ENCODE measurements at places on chromosomes 3 and 15.
A peak's percentile ranks its signal among the peaks of the same experiment; 100 is the strongest.

DNA sequence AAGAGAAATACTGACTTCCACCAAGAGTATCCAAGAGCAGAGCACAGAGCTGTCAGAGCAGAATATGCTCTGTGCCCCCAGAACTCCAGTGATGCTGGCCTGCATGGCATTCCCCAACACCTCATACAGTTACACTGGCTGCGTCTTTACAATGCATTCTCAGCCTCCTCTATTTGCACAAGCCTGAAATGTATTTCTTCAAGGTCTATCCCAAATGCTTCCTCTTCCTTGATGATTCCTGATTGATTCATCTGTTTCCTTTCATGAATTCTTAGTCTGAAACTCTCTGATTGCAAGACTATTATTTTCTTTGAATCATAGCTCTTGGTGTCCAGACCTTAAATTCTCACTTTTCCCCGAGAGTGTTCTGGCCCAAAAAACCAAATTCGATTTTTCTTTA lies 664.7 kb downstream of the MECOM start:
- DNase-seq = no peak

DNA sequence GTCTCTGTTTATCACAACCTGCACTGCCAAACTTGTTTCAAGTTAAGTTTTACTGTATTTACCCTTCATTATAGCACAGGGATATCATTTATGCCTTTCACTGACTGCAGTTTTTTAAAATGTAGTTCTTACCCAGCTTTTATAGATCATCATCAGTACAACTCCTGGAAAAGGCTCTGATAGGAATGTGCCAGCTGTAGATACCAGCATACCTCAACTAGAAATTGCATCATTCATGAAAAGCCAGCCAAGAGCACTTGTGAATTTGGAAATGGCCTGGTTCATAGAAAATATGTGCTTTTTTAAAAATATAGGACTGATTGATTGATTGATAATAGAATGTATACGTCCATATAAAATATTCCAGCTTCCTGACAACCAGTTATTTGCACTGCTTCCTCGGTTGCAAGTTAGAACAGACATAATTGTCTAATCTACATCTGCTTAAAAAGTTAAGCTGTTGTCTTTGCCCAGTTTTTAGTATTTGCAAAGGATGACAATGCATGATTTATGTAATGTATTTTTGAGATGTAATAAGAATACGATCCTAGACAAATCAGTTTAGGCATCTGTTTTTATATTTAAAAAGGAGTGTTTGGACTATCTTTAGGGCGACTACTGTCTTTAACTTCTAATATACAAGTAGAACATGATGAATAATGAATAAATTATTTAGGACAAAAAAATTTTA lies 58.5 kb downstream of the DCUN1D1 start:
- peak; percentile 2 for DNase-seq

GRCh38 chr3:143648708-143649107 lies 199.6 kb downstream of the SLC9A9 start:
- no peak for DNase-seq

GRCh38 chr3:150146991-150147761 lies 176.5 kb upstream of the PFN2 start:
- DNase-seq = peak; percentile 86

- DNase-seq = no peak
These were observed 68.5 kb downstream of the WWTR1 start for GRCh38 chr3:149589332-149589731.

DNA sequence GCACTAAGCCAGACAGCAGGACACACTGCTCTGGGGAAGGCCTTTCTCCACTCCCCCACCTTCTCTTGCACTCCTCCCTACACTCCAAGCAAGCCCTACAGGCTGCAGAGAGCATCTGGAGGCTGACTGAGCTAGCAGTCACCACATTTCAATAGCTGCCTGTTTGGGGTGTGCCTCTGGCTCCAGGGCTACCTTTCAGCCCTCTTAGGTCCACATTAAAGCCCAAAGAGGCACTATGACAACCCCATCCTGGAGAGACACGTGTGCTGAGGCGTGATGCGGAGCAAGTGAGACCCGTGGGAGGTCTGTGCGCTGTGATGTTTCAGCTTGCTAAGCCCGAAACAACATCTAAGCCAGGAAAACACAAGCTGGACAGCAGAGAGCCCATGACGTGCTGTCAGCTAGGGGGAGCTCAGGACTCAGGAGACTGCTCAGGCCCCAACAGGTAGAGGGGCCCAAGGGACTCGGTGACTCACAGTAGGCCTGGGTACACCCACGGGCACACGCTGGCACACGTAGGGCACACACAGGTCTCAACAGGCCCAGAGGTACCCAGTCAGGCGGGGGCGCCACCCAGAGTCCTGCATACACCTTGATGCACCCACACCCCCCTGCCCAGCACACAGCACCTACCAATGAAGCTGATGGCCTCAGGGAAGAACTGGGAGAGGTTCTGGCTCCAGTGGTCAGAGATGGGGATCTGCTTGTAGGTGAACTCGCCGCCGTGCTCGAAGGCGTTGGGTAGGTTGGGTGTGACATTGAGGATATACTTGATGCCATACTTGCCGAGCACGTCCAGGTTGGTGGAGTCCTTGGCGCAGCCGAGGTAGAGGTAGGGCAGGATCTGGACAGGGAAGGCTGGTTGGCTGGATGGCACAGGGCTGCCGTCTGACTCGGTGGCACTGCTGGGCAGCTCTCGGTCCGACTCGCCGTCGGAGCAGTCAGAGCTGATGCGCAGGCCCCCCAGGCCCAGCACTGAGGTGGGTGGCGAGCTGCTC lies 2.8 kb downstream of the DUSP7 start:
- no peak for DNase-seq

GRCh38 chr3:73060302-73060723 lies 1.1 kb upstream of the EBLN2 start:
- no peak for DNase-seq

DNA sequence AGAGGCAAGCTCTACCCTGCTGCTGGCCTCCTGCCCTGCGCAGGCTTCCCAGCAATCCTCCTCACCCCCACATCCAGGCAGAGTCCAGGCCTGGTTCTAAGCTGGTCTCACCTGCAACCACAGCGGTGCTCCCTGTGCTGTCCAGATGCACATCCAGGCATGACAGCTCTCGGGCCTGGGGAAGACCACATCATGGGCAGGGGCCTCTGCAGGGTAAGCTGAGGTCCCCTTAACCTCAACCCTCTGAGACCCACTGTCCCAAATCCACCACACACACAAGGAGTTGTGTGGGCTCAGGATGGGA lies 10.8 kb downstream of the PLA2G4D start:
- no peak for DNase-seq

DNA sequence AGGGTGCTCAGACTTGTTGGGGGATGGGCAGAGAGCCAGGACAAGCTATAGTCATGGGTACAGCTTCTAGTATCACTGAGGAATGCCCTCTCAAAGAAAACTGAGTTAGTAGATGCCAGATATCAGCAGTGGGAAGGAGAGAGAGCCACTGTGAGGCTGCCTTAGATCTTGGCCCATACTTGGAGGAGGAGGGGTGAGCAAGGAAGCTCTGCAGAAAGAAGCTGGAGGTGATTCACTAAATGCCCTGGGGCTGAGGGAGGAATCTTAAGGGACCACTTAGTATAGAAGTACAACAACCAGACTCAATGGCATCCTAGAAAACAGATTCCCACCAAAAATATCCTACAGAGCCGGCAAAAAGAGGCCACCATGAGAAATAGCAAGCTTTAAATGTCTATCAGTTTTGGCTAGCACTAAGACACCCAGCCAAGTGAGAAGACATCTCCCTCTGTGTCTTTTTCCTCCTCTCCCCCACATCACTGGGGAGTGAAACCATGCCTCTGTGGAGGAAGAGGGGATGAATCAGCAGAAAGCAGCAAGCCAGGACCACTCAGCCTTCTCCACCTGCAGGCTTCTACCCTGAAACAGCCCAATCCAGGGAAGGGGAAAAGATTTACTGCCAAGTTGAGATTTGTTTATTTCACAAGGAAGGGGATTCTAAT lies 282.5 kb upstream of the STT3B start:
- DNase-seq = no peak

- DNase-seq = no peak
These were observed 18.4 kb downstream of the SENP5 start for GRCh38 chr3:196886144-196886543.

- DNase-seq = no peak
These were observed 11.4 kb downstream of the TM4SF1 start for GRCh38 chr3:149366031-149366430.

DNA sequence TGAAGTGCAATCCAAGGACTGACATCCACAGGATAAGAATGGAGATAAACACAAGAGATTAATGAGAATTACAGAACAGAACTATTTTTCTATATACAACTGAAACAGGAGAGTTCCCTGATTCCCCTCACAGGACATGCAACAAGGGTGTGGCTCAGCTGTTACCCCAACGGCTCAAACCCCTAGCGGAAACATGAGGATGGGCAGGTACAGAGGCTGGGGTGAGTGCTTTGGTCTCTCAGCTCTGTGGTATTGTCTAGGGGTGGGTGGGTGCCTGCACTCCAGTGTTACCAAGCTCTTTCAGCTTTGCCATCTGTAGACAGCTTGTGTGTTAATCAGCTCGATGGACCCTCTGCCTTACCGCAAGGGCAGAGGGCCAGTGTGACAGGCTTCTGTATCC lies 17.8 kb upstream of the LRIG1 start:
- DNase-seq = no peak

GRCh38 chr3:18027161-18027939 lies 284.9 kb upstream of the TBC1D5 start:
- DNase-seq = peak; percentile 72

DNA sequence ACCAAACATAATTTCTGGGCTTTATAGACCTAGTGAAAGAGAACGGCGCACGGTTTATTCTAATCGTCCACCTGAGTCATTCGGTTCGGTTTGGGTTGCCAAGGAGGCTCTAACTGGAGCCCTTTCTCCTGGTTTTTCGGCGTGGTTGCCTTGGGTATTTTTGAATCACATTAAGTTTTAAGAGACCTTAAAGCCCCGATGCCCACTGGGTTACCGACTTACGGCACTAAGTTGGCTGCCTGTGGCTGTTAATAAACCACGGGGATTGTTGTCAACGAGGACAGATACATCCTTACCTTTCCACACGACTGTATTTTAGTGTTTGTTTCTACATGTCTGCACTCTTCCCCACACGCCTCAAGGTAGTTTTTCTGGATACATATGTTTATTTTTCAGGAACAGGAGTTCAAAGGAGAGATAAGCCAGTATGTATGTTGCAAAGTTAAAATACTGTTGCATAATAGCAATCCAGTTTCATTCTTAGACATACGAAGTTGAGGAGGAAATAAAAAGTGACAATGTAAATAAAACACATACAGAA lies 1.2 kb upstream of the ANP32A start:
- no peak for DNase-seq

DNA sequence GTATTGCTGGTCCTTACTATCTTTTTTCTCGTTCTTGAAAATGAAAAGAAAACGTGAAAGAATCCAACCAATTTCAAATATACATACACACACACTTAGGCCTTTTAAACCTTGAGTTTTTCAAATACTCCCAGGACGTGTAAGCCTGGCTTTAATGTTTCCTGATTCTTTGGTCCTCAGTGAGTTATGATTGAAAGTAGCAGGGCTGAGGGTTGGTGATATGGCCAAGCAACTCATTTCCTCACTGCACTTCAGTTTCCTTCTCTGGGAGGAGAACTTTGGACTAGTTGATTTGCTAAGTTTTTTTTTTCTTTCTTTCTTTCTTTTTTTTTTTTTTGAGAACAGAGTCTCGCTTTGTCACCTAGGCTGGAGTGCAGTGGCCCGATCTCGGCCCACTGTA lies 34.6 kb downstream of the CHD2 start:
- DNase-seq = no peak

DNA sequence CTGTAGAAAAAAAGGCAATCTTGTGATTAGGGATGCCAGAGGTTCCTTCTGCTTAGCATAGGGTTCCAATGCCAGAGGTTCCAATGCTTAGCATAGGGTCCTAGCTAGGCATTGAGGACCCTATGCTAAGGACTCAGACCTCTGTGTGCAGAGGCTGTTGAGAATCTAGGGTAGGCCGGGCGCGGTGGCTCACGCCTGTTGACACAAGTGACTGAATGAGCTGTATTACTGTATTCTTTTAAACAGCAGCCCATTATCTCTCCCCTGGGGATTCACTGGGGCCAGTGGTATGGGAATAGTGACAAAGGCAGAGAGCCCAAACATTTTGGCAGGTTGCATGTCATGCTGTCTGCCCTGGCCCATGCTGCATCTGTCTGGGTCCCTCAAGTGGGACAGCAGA lies 16.2 kb downstream of the PAK6 start:
- DNase-seq = no peak

DNA sequence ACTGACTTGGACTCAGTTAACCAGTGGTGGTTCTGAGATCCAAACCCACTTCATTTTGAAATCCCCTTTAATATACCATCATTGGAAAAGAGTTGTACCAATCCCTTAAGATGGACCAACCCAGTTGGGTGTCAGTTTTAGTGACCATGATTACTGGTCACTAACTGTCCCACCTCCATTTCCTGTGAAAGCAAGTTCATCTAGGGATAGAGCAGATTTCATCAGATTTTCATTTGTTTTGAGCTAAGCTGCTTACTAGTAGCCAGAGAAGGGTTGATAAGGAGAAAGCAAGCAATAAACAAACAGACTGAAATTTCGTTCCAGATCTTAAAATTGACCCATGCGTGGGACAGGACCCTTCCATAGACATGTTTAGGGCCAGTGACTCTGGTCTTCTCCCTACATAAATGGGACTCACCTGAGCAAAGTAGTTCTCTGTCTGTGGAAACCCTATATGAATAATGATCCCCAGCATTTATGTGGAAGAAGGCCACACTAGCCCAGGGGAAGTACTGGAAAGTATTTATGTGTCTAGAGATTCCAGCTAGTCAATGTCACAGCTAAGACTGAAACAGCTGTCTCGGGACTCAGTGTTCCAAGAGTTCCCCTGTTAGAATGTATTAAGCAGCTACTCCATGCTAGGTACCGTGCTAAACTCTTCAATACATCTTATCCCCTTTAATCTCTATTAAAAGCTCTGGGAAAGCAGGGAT lies 196.0 kb upstream of the BCL6 start:
- no peak for DNase-seq

GRCh38 chr3:759106-759505 lies 333.7 kb upstream of the CNTN6 start:
- DNase-seq = no peak

GRCh38 chr15:92797168-92798052 lies 102.7 kb upstream of the CHD2 start:
- peak; percentile 80 for DNase-seq

DNA sequence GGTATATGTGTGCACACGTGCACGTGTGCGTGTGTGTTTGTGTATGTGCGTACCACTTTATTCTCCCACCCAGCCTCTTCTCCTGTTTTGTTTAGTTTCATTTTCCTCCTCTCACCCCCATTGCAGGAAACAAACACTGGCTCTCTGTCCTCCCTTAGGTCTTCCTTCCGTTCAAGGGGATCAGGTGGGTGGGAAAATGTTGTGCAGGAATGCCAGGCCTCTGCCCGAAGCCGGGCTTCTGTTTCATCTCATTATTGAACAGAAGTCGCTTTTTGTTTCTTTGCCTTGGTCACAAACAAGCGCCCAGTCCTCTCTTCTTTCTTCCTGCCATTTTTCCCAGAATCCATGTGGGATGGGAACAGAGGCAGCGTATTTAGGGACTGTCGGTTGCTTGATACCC lies 69.6 kb downstream of the IGF1R start:
- DNase-seq = no peak

- no peak for DNase-seq
These were observed 22.7 kb downstream of the SEC61A1 start for GRCh38 chr3:128074851-128075521.

Measured in astrocyte of the cerebellum (primary cell).